ENCODE measurements at places on chromosomes 7 and 10.
A peak's percentile ranks its signal among the peaks of the same experiment; 100 is the strongest.

DNA sequence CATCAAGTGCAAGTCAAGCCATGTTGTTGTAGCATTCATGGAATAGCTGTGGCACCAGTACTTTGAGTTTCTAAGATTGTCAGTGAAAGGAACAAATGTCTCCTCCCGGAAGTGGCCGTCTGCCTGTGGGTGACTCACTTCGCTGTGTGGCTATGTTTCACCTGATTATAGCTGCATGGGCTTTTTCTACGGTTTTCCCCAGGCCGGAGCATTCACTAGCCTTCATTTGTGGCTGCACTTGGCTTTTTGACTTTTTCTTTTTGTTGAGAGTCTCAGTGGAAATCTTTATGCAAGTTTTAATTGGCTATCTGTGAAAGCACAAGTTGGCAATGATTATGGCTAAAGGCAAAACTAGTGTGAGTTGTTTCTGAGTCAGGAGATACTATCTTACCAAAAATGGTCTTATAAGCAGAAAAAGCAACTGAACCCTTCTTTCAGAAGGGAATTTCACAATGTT is 35.0 kb downstream of the SRI start:
- no peak for DNase-seq

GRCh38 chr7:117163101-117163500 is 159.8 kb downstream of the WNT2 start:
- DNase-seq: no peak

DNA sequence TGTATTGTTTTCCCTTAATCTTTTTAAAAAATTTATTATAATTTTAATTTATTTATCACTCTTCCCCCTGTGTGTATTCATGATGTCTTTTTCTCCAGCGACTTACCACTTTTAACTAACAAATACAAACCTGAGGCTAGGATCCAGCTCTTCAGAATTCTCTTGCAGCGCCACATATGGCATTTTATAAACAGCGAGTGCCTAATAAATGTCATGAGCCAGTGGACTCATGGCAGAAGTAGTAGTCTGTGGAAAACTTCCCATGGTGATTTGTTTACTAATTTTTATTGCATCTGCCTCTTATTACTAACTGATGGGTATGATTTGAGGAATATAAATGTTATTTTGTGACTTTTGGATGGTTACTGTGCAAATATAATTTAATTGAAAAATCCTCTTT is 102.9 kb downstream of the EXOC4 start:
- no peak for DNase-seq

GRCh38 chr7:143455491-143455890 is 12.2 kb downstream of the TAS2R60 start:
- DNase-seq: no peak

GRCh38 chr7:84047085-84047484 is 147.5 kb downstream of the SEMA3A start:
- no peak for DNase-seq

- peak; percentile 72 for DNase-seq
Observed at GRCh38 chr7:13989126-13989948, at the start of gene ETV1. TSS of gene ETV1 (minus strand) at chr7:13989666. CDS start at chr7:13989052, 614 bp downstream.

- no peak for DNase-seq
Observed at GRCh38 chr10:57320416-57320815, 947.3 kb downstream of the IPMK start.

GRCh38 chr7:54874804-54875203 is 115.8 kb upstream of the SEC61G start:
- no peak for DNase-seq

DNA sequence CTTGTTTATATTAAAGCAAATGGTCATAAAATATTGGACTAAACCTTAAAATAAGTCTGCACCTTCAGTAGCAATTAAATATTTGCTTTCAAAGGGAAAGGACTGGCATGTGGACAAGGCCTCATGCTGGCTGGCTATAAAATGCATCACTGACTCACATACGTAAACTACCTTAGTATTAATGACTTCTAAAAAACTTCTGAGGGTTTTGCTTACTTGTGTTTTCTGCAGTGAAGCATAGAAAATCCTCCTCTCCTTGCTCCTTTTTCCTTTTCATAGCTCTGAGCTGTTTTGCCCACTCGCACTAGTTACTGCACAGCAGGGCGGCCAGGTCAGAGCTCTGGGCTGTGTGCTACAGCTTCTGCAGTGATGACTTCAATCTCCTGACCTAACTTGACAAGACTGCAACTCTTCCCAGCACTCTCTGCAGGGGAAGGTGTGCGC is 82.3 kb downstream of the CUL2 start:
- no peak for DNase-seq

DNA sequence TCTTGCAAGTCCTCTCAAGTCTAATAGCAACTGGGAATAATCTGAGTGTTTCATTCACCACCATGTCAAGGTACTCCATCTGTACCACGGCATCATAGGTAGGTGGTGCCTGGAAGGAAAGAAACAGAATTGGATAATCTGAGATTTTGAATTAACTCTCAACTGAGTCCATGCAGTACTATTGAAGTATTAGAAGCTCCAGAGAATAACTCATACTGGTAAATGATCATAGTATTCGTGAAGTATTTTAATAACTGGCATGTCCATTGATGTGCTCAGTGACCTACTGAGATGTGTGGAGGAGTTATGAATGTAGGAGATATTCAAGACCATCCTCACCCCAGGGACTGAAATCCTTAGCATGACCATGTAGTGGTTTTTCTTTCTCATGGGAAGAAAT is 27.1 kb downstream of the CYP3A5 start:
- DNase-seq: no peak

DNA sequence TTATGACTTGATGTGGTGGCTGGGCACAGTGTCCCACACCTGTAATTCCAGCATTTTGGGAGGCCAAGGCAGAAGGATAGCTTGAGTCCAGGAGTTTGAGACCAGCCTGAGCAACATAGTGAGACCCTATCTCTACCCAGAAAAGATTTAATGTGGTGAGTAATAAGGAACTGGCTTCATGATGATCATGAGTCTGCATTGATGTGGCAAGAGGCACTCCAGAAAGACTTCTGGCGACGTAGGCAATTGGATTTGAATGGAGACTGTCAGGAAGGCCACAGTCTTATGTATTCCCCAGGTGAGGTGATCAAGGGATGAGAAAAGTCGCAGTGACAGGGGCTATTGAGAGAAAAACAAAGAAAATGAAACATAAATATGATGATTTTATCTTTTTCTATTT is 138.0 kb downstream of the CACNB2 start:
- DNase-seq: no peak

GRCh38 chr7:7178906-7179305 is 3.4 kb upstream of the C1GALT1 start:
- no peak for DNase-seq

GRCh38 chr7:144796919-144797318 is 38.9 kb downstream of the TPK1 start:
- DNase-seq: no peak

DNA sequence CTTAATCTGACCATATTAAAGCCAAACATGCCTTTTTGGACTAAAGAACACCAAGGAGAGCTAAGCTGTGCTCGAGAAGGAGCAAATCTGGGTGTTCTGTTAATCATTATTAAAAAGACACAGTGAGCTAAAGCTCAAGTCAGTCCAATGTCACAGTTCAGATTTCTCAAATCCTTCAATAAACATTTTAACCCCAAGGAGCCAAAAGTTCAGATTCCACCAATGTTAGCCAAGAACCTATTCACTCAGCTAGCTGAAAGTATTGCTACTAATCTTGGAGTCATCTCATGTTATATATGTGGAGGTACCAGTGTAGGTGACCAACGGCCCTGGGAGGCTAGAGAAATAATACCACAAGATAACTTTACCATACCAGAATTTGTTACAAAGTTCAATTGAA is 14.5 kb upstream of the ZNF33B start:
- DNase-seq: no peak

DNA sequence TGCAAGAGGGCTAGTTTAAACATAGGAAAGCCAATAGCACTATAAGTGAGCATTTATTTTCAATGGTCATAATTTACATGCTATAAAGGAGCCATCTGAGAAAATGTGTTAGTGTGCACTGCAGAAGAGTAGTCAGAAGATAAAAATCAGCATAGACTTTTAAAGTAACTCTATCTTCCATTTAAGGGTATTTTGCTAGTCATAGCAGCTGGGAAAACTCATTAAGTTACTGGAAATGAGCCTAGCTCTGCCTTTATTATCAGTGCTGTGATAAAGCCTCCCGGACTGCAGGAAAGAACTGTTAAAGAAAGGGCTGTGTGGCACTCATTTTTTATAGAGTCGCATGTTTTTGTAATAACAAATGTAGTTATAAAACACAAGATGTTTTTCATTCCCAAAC is 825.8 kb upstream of the POM121L12 start:
- peak; percentile 10 for DNase-seq

- peak; percentile 68 for DNase-seq
Observed at GRCh38 chr10:96287392-96288105, 16.2 kb upstream of the BLNK start.

- no peak for DNase-seq
Observed at GRCh38 chr7:25031007-25031406, 51.0 kb upstream of the OSBPL3 start.

- no peak for DNase-seq
Observed at GRCh38 chr7:55526770-55527169, 45.5 kb downstream of the VOPP1 start.

DNA sequence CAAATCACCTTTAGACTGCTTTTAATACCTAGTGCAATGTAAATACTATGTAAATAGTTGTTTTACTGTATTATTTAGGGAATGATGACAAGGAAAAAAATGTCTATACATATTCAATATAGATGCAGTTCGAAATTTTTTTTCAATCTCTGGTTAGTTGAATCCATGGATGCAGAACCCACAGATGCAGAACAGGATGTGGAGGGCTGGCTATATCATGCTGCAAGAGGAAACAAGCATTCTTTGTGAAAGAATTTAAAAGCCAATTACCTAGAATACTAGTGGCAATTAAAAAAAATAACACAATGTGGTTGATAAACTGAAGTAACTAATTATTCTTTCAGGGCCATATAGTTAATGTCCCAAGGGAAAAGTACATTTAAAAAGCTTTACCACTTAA is 170.4 kb downstream of the ZNF438 start:
- DNase-seq: no peak
